ENCODE measurements at places on chromosomes 5 and 9.

- DNase-seq, result no peak
Measured at GRCh38 chr5:4230786-4231641, 635.4 kb downstream of the IRX1 start.

DNA sequence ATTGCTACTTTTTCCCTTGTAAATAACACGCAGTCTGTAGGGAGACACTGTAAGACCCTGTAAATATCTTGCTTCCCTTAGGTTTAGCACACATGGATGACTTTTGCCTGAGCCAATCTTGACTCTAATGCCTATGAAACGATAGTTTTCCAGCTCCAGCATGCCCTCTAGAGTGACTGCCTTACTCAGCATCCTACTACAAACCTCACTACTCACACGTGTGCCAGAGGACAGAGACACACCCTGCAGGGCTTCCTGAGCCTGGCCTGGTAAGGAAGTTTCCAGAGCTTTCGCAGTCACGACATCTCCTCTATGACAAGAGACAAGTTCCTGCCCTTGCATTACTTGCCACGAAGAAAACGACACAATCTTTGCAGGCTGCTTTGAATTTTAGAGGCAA is 138.1 kb downstream of the ATPSCKMT start:
- DNase-seq, result no peak

GRCh38 chr5:125070961-125071360 is 324.5 kb upstream of the ZNF608 start:
- no peak for DNase-seq

GRCh38 chr9:81072758-81073157 is 616.6 kb downstream of the TLE1 start:
- no peak for DNase-seq

- DNase-seq, result no peak
Measured at GRCh38 chr9:99013550-99013949, 69.8 kb downstream of the COL15A1 start.

- no peak for DNase-seq
Measured at GRCh38 chr5:51968756-51969155, 585.5 kb downstream of the ISL1 start.

Measured in activated T-helper 1 cell treated with Interleukin-2 at 50 U/mL for 16 hours (primary cell).